ENCODE measurements at places on chromosomes 1 and 21.

- DNase-seq = no peak
Observed at GRCh38 chr1:198933515-198934222, 294.8 kb downstream of the PTPRC start.

DNA sequence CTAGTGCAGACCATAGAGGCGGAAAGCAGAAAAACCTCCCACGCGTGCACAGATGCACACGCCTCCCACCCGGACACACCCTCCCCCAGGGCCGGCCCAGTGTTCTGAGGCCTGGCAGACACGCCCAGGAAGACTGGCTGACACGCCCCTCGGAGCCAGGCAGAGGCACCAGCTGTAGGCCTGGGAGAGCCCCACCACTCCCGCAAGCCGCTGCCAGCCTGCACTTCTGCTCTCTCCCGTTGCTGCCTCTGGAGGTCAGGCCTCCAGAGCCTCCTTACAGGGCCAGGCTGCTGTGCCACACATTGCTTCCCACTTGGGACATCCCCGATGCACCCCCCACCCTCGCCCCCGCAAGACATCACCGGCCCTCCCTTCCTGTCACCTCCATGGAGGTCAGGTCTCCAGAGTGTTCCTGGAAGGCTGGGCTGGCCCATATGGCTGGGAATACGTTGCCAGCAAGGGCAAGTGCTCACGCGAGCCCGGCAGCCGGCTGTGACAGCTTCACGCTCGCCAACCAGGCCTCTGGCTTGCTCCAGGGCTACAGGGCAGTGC is 40.4 kb downstream of the CASZ1 start:
- DNase-seq = no peak

- DNase-seq = peak; percentile 7
Observed at GRCh38 chr1:9455487-9456234, 83.6 kb upstream of the SLC25A33 start.

DNA sequence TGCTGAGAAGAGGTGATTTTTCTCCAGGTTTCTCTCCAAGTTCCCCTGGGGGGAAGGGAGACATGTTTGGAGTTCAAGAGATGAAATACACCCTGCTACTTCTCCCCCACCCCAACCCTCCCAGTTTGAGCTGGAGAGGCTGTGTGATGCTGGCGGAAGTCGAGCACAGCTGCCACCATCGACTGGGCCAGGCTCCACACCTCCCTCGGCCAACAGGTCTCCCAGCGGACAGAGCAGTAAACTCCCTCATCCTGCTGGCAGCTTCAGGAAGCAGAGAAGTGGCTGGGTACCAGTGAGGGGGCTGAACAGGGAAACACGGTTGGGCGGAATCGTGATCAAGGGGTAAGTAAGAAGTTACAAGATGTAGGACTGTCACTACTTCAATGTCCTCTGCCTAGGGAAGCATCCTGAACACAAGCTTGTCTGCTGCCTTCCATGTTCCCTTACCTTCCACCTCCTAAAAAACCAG is 6.6 kb upstream of the NHLH1 start:
- DNase-seq = no peak

DNA sequence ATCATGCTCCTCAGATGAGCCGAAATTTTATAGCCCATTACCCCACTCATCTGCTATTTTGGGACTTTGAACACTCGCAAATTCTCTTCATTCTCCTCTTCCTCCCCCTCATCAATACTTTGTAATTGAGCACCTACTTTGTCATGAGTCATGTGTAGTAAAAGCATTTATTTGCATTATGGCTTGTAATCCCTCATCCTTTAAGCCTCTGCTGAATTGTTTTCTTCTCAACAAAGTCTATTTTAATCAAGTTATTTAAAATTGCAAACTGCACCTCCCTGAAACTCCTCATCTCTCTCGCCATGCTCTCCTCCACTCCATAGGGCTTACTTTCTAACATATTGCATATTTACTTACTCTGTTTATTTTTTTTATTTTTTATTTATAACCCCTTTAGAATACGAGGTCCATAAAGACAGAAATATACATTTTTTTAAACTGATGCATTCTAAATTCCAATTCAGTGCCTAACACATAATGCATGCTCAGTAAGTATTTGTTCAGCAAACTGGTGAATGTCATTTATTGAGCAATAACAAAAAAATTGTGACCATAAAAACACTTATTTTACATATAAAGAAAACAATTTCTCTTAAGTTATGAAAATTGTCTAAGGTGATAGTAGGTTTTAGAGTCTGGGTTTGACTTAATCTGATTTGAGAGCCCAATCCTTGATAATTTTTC is 161.7 kb downstream of the FASLG start:
- DNase-seq = no peak

DNA sequence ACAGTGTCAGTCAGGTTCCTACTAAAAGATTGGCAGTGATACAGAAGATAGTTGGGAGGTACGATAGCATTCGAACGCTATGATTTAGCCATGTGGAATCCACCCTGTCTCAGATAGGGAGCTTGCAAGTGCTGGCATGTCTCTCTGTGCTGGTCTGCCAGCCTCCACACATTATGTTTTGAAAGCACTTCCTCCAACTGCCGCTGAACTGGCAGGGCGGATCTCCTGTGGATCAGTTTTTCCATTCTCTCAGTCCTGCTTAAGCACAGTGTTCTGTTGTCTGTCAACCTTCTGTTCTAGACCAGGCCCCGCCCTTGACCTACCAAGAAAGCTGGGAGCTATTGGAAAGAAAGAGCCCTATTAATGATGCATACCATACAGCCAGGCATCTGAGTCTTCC is 65.5 kb upstream of the PALMD start:
- no peak for DNase-seq

All from NCI-H1048 (cell line).